ENCODE measurements at places on chromosomes 5 and 9.

DNA sequence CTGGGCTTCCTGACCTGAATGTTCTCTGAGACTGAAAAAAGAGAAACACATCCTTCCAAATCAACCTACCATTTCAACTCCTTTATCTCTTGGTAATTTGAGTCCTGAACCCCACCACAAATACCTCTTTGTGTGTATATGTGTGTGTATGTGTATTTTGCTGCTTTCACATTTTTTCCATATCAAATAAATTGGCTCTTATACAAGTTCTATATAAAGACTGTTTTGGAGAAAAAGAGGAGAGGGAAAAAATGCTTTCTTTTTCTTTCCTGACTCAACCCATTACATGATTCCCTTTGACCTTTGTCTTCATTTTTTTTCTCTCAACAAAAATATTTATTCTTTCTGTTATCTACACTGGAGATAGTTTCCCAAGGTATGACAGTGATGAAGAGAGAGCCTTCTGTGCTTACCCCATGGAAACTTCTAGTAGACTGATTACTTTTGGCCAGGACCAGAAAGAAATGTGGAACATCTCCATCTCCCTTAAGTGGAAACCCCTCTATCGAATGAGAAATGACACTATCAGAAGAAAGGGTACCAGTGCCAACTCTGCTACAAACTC is 85.3 kb downstream of the PAPPA start:
- DNase-seq: no peak

- DNase-seq: no peak
Observed at GRCh38 chr9:127492616-127493015, 41.3 kb downstream of the LRSAM1 start.

DNA sequence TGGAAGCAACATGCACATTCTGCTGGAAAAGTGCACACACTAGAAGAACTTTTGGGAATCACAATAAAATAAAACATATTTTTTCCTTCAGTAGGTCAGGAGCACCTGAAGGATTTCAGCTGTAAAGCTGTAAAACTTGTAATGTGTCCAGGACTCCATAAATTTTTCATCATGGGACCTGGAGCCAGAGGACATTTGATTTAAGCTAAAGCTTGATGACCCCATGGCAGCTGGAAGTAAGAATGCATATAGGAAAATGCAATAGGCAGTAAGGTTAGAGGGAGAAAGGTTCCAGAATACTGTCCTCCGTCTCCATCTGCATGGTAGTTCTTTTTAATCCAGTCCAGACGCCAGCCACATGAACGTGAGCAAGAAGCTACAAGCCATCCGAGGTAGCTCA is 166.0 kb downstream of the ADAMTSL1 start:
- DNase-seq: no peak

- DNase-seq: no peak
Observed at GRCh38 chr5:111902436-111902835, 145.4 kb upstream of the NREP start.

DNA sequence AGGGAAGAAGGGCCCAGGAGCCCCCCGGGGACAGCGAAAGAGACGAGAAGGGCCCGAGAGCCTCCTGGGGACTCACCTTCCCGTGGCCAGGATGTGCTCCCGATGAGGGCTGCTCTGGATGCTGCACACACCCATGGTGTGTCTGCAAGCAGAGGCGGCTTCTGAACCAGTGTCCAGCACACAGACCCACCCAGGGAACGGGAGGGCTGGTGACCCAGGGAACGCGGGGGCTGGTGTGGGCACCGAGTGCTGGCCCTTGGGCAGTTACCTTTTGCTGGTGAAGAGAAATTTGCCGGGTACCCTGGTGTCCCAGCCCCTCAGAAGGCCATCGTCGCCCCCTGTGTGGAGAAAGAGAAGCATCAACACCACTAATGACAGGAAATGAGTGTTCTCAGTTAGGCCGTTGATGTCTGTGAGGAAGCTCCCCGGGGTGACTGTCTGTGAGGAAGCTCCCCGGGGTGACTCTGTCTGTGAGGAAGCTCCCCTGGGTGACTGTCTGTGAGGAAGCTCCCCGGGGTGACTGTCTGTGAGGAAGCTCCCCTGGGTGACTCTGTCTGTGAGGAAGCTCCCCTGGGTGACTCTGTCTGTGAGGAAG is 13.2 kb downstream of the MRPL41 start:
- DNase-seq: no peak

- no peak for DNase-seq
Observed at GRCh38 chr9:6356904-6357303, 28.7 kb downstream of the TPD52L3 start.

GRCh38 chr5:124279146-124279876 is 467.1 kb downstream of the ZNF608 start:
- DNase-seq: no peak

GRCh38 chr5:61969755-61970154 is 336.3 kb upstream of the KIF2A start:
- DNase-seq: no peak

- DNase-seq: no peak
Observed at GRCh38 chr5:109743770-109744212, 54.1 kb downstream of the MAN2A1 start.

Measured in stimulated activated CD4-positive, alpha-beta T cell treated with anti-CD3 and anti-CD28 coated beads, Interleukin-12 subunit alpha, Interleukin-12 subunit beta, amount 100 ng/mL, for 24 hours (primary cell).